ENCODE measurements at places on chromosomes 5 and 9.

DNA sequence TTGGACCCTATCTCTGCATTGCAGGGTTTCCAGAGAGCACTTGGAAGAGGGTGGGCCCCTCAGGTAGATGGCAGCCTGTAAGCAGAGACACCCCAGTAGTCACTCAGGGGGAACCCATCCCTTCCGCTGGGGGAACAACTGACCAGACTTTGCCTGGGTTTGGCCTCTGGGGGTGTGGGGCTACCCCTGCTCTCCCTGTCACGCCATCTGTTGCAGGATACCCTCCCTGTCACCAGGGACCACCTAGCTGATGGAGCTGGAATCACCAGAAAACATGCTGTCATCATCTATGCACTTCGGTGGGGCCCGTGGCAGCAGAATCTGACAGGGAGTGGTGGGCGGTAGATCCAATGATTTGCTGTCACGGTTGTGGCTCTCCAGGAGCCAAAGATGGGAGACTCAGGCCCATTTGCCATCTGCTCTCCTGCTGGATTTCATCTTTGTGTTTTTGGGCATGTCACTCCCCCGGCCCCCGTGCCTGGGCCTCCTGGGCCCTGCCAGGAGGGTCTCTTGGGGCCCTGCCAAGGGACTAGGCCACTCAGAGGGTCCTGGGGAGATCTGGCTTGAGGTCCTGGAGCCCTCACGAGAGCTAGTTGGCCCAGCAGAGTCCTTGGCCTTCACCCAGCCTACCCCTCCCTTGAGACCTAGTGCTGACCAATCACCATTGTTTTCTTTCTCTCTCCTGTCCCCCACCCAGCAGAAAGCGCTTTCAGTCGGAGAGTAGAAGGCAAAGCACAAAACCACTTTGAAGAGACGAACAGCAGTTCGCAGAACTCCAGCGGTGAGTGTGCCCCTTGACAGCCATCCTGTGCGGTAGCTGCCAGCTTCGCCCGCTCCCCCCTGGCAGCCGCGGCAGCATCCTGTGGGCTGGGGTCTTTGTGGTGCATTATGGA, 45.9 kb downstream of the AMBP start:
- DNase-seq: no peak

DNA sequence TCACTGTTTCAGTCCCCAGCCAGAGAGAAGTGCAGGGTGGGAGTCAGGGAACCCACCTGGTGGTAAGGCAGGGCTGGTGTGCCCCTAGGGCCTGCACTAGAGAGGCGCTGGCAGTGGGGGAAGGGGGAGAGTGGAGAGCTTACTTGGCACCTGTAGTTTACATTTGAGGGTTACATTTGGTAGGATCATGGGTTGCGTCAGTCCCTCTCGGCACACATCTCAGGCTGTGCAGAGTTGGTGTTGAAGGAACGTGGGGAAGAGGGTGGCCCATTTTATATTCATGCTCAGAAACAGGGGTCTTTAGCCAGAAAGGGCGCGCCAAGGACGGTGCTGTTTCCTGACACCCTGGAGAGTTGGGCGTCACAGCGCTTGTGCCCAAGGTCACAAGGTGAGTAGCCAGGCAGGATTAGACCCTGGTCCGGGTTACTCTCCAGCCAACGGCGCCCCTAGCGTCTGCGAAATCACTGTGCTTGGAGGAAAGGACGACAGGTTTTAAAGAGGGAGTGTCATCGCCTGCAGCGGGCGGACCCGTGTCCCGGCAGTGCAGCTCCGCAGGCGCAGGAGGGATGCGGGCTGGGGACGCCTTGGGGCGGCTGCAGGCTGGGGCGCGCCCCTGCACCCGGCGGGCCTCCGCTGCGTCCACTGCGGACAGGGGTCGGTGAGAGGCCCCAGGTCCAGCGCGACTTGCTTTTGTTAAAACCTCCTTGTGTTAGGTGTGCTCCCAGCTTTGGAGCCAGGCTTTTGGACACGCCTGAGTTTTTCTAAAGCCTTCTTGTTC, 272.6 kb downstream of the FANCC start:
- DNase-seq: no peak

GRCh38 chr9:81729135-81729534, 39.8 kb upstream of the TLE1 start:
- no peak for DNase-seq

- DNase-seq: no peak
These were observed 10.9 kb downstream of the PTCH1 start for GRCh38 chr9:95505717-95506427.

- no peak for DNase-seq
These were observed 189.1 kb downstream of the RANBP17 start for GRCh38 chr5:171050916-171051315.

DNA sequence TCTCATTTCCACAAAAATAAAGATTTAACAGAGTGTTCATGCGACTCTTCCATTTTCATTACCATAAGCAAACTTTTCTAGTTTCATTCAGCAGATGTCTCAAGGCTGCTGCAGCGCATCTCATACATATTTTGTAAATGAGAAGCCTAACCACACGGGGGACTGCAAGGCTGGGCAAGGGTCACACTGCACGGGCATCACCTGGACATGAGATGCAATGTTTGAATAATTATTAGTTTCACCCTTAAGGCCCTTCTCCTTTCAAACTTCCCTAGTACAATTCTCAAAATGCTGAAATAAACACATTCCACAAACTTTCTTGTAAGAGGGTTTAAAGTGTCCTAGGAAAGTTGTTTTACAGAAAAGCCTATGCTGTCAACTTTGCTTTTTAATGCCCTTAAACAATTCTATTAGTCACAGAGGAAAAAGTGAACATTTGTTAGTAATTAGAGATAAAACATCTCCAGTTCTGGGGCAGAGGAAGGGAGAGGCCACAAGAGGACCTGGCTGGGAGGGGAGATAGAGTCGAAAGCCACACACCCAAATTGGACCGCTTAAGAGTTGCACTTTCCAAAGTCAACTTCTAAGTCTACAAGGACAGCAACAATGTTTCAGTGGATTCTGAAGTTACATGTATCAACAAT, 1.3 kb downstream of the DENND1A start:
- no peak for DNase-seq

DNA sequence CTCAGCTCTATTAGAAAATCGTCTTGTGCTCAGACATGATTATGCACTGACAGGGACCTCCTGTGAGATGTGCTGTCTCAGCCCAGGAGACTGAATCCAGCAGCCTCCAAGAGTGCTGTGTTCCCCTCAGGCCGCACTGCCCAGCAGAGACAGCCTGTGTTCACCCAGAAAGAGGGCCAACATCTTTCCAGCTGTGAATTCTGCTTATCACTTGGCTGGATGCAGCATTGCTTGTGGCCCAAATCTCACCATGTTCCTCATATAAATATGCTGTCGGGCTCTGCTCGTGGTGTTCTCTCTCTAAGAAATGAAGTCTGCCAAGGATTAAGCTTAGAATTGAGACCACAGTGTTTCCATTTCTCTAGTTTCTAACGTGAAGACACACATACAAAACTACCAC, 983.0 kb upstream of the WWC1 start:
- DNase-seq: no peak

GRCh38 chr9:122923947-122924346, 7.4 kb downstream of the ZBTB26 start:
- no peak for DNase-seq

DNA sequence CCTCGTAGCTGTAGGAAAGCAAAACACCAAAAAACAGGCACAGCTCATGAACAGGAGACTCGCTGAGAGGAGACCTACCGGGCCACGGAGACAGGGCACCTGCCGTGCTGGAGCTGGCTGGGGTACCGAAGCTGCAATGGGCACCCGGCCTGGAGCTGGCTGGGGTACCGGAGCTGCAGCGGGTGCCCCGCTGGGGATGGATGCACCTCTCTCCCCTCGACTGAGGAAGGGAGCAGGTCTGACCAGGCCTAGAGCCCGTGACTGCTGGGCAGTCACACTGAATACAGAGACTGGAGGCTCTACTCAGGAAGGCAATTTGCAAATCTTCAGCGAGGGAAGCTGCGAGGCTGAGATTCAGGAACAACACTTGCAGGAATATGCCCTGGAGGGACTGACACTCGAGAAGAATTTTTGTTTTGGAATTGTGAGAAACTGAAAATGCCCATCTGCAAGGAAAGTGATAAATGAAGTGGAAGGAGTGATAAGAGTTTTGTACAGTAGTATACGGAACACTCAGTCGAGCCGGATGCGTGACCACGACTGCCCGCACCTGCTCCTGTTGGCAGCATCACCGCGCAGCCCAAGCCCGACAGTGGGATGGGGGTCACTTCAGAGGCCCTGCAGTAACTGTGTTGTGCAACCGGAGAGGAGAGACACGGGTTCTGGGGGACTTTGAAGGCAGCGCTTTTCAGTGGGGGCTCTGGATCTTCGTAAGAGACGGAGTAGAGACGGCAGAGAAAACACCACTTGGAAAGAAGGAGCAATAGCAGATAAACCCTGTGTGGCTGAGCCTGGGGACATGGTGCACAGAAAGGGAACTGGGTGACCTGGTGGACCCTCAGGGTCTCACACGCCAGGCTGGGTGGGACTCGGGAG, 27.9 kb upstream of the LPCAT1 start:
- no peak for DNase-seq

GRCh38 chr5:39422728-39423285, 2.0 kb downstream of the DAB2 start:
- DNase-seq: no peak

DNA sequence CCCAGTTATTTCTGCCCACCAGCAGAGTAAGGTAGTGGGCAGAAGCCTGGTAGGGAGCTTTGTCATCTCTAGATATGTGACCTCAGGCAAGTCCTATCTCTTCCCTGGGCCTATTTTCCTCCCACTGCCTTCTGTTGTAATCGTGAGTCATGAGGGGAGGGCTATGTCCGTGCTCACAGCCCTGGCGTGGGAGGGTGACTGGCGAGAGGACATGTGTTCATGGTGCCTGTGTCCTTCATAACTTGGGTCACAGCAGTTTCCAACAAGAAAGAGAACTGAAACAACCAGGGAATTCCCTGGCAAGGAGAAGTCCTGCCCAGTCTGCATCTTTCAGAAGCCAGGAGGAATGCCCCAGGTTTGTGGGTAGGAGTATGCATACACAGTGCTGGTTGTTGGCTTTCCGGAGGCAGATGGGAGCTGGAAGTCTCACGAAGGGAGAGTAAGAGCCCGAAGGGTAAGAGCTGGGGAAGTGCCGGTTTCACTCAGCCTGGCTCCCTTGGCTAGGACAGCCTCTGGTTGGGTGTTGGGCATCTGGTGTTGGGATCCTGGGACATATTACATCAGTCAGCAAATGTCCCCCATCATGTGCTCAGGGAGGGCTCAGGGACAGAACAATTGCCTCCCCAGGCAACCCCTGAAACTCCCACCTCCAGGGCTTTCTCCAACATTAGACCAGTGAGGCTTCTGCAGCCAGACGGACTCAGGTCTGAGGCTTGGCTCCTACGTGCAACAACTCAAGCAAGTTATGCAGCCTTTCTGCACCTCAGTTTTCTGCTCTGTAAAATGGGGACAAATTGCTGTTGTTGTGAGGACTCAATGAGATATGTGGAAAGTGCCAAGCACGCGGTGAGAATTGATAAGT, 4.3 kb upstream of the TIFAB start:
- no peak for DNase-seq

- DNase-seq: no peak
These were observed at the start of gene ARL14EPL for GRCh38 chr5:116032094-116032517. TSS of gene ARL14EPL (plus strand) at chr5:116032472. CDS start at chr5:116051466, 18,994 bp downstream.

DNA sequence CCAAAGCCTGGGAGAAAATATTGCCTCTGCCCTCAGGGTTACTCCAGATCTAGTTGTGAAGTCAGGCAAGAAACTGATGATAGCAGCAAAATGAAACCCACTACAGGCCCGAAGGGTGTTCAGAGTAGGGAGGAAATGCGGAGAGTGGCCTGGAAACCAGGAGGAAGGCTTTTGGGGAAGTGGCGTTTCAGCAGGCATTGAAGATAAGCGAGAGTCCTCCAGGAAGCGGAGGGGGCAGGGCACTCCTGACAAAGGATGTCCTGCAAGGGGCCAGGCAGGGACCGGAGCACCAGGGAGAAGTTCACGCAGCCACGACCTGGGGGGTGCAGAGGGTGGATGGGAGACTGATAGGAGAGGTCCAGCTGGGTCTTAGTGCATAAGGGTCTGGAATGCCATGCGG, 7.8 kb upstream of the FOXI1 start:
- peak; percentile 13 for DNase-seq

DNA sequence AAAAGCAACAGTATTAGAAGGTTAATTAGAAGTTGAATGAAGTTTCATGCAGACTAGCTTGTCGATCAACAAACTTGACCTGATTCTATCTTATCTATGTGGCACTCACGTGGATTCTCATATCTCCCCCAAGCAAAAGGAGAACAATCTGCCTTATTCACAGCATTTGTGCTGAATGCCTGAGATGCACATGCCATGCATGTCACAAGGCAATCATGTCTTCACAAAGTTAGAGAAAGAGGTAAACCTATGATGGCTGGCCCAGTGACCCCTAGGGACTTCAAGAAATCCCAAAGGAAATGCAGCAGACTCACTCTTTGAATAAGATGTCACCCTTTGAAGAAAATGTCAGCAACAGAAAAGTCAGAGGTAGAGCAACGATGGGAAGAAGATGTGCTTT, 17.6 kb upstream of the SHOC1 start:
- no peak for DNase-seq

DNA sequence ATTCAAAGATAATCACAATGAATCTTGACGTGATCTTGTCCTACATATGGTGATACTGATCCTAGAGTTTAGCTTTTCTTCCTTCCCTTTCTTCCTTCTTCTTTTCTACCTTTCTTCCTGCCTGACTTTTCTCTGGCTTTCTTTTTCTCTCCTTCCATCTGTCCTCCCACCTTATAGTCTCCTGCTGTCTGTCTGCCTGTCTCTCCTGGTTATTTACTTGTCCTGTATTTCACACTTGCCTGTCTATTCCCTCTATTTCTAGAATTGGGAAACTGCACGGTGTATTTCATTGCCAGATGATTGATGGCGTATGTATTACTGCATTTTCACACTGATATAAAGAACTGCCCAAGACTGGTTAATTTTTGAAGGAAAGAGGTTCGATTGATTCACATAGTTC, 718.1 kb upstream of the CDH6 start:
- DNase-seq: no peak

DNA sequence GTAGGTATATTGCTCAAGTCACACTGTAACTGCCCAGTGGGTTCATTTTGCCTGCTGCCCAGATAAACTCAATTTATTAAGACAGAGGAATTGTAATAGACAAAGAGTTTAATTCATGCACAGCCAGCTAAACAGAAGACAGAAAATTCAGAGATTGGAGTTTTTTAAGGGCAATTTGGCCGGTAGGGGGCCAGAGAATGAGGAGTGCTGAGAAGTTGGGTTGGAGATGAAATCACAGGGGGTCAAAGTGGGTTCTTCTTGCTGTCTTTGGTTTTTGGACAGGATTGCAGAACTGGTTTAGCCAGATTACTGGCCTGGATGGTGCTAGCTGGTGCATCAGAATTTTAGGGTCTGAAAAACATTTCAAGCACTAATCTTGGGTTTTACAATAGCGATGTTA, 20.7 kb upstream of the IL33 start:
- DNase-seq: no peak

DNA sequence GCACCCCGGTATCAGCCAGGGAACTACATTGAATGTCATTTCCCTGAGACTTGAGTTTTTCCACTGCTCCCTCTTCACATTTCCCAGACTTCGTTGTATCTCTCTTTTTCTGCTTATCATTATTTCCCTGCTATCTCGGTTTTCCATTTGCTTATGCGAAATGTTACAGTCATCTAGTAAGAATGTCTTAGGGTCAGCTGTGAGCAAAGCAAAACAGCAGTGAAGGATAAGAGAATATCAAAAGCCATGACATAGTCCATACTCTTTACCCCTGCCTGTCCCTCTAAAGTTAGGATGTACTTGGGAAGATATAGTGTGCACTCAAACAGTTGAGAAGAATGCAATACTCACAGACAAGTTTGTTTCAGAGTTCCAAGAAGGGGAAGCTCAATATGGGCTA, 88.7 kb downstream of the ITGA1 start:
- DNase-seq: no peak

Data from renal cortex interstitium (tissue), 15 donors.